ENCODE measurements at places on chromosomes 2 and 18.

DNA sequence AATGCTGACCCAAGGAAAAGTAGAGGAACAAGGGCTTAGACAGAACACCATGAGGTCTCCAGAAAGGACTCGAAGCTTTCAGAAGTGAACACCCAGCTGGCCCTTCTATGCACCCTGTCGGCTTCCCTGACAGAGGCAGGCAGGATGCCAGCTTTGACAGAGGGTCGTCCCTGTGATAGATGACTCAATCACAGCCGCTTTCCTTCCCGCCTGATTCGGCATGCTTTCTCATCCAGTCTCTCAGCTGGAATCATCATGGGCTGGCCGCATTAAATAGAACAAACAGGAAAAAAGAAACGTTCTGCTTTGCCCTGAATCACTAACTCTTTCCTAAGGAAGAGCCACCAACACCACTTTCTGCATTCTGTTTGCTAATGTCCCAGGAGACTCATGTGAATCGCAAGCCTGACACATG, 140.3 kb upstream of the RAB12 start:
- ATAC-seq = no peak

DNA sequence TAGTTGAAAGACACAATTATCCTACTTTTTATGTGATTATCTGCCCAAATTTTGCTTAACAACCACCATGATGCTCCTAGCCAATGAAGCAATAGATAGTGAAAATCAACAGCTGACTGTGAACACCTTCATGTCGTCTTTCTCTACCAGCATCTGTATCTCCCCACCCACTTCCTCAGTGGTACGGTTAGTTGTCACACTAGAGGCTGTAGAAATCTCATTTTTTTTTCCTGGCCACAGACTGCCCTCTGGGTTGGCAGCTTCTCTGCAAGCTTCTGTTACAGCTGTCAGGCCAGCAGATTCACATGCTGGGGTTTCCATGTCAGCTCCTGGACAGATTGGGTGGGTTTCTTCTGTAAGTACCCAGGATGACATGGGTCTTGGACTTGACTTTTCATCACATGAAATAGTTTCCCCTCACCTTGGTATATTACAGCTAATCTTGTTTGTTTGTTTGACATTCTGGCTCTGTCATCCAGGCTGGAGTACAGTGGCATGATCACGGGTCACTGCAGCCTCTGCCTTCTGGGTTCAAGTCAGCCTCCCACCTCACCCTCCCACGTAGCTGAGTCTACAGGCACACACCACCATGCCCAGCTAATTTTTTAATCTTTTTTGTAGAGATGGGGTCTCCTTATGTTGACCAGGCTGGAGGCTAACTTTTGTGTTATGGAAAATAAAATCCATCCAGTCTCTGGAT, 24.3 kb downstream of the STAT4 start:
- ATAC-seq = no peak

GRCh38 chr2:230996661-230997060, 740 bp downstream of the SPATA3 start:
- ATAC-seq = no peak

GRCh38 chr2:223283329-223283728, 231.3 kb downstream of the KCNE4 start:
- no peak for ATAC-seq

GRCh38 chr18:8949206-8949605, 153.3 kb upstream of the NDUFV2 start:
- ATAC-seq = peak; percentile 28

DNA sequence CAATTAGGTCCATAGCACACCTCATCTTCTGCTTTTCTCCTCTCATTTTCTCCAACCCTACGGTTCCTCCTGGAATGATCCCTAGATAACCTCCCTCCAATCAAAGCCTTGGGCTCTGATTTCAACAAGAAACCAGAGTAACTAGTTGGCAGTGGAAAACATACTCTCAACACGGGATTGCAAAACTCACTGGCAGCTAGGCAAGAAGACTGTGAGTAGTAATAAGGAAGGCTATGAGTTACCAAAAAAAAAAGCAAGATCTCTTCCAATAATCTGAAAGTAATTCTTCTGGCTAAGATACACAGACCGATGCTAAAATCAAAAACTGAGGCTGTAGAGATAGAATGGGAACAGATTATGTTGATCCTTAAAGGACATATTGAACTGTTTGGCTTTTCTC, 28.4 kb upstream of the CCDC102B start:
- peak; percentile 79 for ATAC-seq

- ATAC-seq = no peak
Measured at GRCh38 chr2:225948903-225949302, 549.4 kb downstream of the NYAP2 start.

DNA sequence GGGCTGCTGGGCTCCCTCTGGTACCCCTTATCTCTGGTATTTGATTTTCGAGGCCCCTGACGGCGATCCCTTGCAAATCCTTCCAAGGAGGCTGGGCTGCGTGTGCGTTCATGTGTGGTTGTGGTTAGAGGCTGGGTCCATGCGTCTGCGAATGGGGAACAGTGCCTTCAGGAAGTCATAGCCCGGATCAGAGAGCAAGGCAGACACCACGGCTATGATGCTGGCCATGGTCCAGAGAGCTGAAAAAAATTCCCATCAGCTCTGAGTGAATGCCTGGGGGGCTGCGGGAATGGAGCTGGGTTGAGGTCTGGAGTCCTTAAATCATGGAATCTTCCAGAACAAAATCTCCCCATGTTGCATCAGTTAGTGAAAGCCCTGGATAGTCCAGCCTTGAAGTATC, 145.5 kb downstream of the ACKR3 start:
- ATAC-seq = no peak

- ATAC-seq = no peak
Measured at GRCh38 chr18:31876707-31877106, 66.2 kb downstream of the TRAPPC8 start.

- peak; percentile 52 for ATAC-seq
Measured at GRCh38 chr2:144377914-144378313, 142.0 kb downstream of the ZEB2 start.

DNA sequence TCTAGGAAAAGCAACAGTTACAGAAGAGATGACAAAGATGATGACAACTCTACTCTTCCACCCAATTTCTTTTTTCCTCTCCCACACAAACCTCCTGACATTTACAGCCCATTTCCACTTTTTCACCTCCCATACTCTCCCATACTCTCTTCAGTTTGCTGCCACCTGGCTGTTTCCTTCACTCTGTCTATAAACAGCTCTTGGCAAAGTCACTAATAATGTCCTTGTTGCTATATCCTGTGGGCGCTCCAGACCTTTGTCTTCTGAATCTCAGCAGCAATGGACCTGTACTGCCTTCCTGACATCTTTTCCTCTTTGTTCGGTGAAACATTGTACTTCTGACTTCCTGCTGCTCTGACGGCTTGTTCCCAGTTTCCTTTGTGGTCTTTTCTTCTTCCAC, 60.7 kb upstream of the CAVIN2 start:
- ATAC-seq = no peak

GRCh38 chr2:33583194-33583938, 15.7 kb downstream of the FAM98A start:
- no peak for ATAC-seq

DNA sequence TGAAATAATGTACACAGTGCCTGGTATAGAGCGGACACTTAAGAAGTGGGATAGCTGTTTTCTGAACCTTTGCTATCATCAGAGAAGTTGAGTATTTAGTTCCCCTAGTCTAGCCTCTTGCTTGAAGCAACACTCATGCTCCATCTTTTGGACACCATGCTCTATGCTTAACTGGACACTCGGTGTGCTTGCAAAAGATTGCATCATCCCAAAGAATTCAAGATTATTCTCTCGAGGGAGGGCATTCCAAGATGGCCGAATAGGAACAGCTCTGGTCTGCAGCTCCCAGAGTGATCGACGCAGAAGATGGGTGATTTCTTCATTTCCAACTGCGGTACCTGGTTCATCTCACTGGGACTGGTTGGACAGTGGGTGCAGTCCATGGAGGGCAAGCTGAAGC, 143.9 kb upstream of the FSHR start:
- ATAC-seq = no peak

DNA sequence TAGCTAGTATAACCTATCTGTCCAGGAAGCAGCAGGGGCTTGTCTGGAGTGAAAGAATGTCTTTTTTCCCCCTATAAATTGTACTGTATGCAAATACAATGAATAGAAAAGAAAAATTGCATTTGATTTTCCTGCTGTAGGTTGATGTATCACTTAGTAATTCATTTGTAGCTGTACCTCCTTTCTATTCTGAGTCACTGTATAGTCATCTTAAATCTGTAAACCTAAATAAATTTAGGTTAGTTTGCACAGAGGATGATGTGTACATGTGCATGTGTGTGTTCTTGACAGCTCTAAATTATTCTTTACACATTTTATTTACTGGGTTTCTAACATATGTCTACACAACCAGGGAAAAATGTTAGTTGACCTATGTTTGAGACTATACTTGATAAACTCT, 478.7 kb upstream of the CNTNAP5 start:
- ATAC-seq = no peak

DNA sequence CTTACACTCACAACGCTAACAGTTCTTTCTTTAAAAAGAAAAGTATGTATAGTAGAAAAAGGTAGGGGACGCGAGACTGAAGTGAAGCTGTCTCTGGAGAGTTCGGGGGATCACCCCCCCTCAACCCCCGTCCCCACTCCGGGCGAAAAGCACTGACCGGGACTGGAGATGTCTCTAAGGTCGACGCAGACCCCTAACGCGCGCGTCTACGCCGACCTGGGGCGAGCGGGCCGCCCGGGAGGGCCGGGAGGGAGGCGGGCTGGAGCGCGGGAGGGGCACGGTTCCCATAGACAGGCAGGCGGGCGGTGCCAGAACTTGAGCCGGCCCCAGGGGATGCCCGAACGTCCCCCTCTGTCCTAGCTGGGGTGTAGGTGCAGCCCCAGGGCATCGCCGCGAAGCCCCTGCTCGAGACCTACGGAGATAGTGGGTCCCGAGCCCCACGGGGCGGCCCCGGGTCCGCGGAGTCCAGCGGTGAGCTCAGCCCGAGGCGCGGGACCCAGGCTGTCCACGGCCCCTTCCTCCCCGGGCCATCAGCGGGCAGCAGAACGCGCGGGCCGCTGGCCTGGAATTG, 82.2 kb downstream of the CHRNA1 start:
- ATAC-seq = peak; percentile 67

GRCh38 chr2:159600752-159601151, 15.6 kb downstream of the BAZ2B start:
- ATAC-seq = no peak

DNA sequence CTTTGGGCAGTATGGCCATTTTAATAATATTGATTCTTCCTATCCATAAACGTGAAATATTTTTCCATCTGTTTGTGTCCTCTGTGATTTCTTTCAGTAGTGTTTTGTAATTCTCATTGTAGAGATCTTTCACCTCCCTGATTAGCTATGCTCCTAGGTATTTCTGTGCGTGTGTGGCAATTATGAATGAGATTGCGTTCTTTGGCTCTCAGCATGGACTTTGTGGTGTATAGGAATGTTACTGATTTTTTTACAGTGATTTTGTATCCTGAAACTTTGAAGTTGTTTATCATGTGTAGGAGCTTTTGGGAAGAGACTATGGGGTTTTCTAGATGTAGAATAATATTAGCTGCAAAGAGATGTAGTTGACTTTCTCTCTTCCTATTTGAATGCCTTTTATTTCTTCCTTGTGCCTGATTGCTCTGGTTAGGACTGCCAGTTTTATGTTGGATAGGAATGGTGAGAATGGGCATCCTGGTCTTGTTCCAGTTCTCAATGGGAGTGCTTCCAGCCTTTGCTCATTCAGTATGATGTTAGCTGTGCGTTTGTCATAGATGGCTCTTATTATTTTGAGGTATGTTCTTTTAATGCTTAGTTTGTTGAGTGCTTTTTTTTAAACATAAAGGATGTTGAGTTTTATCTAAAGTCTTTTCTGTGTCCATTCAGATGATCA, 27.0 kb upstream of the THUMPD2 start:
- ATAC-seq = peak; percentile 63

DNA sequence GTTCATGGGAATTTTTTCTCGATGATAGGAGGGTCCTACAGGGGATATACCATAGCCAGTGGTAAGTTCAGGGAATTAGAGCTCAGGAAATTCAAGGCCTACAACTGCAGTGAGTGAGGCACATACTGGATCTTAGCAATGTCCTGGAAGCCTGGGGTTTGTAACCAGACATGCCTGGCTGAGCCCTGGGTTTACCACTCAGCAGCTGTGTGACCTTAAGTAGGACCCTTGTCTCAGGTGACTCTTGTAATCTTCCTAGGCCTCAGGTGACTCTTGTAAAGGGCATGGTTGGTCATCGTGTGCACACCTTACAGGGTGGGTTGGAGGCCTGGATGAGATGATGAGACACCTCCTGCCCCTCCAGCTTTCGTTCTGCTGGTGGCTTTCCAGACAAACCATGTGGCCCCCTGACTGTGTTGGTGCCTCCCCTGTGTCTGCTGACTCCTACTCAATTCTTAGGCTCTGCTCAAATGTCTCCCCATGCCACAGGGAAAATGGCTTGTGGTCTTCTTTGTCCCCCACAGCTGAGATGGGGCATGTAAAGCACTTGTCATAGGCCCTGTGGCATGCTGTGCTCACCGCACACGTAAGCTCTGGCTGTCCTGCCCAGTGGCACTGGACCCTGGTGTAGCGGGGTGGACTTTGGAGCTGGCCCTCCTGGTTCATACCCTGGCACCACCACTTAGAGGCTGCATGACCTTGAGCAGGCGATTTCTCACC, 94.1 kb downstream of the FHOD3 start:
- no peak for ATAC-seq

DNA sequence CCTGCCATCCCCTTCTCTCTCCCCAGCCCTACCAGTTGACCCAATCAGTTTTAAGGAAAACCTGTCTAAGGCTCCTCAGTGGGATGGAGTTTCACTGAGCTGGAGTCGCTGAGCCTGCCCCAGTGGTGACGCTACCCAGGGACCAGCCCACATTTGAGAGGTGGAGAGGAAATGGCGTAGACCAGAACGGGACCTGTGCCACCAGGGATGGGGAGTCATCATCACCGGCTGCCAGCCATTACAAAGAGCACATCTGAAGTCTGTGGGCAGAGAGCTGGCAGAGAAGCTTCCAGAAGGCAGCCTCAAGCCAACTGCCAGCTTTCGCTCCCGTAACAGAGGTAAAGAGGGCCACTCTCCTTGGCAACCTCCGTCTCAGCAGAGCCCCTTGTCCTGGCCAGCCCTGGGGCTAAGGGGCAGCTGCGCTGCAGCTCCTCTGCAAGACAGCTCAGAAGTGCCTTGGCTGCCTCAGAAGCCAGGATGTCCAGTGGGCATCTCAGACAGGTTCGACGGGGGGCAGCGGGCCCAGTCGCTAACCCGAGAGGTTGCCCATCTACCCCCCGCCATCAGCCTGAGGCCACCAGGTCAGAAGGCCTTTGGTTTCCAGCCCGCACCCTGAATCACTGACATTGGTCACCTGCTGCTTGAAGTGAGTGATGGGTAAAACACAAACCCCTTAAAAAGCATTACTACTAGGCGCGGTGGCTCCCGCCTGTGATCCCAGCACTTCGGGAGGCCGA, 15.4 kb downstream of the SDC1 start:
- ATAC-seq = no peak

All from gastroesophageal sphincter (tissue), 4 donors.